Hepatocyte (in vitro differentiated cells): ENCODE measurements at places on chromosomes 2 and 18. TPM values are rescaled to one million over a fixed set of nuclear protein-coding genes. Genes with fewer than 3 reads are reported as not detected.

The ALK gene
- 0.20 and 0.27 TPM in 2 replicates for total RNA-seq

DNA sequence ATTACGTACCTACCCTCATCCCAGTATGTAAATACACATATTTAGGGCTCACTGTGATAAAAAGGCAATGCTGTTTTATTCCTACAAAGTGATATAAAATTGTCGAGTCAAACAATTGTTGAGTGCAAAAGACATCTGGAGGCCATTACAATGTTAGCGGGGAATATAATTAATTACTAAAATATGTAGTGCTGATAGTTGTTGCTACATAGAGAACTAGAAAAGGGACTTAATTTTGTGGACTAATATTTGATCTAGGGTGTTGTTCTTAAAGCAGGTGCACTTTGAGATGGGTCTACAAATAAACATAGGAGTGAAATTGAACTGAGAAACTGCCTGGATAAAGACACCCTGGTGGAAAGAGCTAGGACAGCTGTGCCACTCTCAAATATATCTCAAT is 300.1 kb downstream of the NOL4 start:
- no peaks in the 10 kb centered on the region for H3K4me1 ChIP-seq
- H3K36me3 ChIP-seq, result no peaks in the 10 kb centered on the region
- H3K27ac ChIP-seq, result no peak overlapping the region
- no peak for DNase-seq
- H3K4me3 ChIP-seq, result no peak overlapping the region

The GPR45 gene
- not detected in 2 replicates for total RNA-seq

DNA sequence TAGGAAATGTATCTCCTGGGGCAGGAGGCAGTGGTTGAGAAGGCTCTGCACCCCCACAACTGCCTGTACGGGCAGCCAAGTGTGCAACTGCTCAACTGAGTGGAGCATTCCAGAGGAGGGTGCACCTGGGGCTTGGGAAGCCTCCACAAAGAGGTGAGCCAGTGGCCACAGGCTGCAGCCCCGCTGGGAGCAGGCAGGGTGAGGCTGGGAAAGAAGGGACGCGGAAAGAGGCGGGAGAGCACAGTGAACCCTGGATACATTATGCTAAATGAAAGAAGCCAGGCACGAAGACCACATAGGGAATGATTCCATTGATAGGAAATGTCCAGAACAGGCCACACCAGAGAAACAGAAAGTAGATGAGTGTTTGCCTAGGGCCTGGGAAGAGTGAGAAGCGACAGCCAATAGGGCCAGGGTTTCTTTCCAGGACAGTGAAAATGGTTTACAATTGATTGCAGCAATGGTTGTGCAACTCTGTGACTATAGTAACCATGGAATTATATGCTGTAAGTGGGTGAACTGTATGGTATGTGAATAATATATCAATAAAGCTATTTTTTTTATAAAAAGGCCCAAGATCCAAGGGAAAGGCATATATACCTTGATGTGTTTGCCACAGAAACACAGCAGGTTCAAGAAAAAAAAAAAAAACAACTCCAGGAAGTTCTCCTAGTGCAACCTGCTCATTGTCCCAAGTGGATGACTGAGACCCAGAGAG is 82.4 kb downstream of the DDX1 start:
- DNase-seq, result peak; percentile 50
- peaks cover 17% of the 10 kb centered on the region for H3K4me1 ChIP-seq
- H3K4me3 ChIP-seq, result no peak overlapping the region
- no peaks in the 10 kb centered on the region for H3K27me3 ChIP-seq

The NEU2 gene
- total RNA-seq, result not detected in 2 replicates

The FTCDNL1 gene
- total RNA-seq, result 1.4 and 2.2 TPM in 2 replicates

- no peak overlapping the region for H3K27ac ChIP-seq
- DNase-seq, result no peak
- no peak overlapping the region for H3K4me3 ChIP-seq
- peaks cover 14% of the 10 kb centered on the region for H3K27me3 ChIP-seq
- no peaks in the 10 kb centered on the region for H3K36me3 ChIP-seq
Observed at GRCh38 chr2:219421323-219421722, 3.1 kb downstream of the DES start.

The ADD2 gene
- total RNA-seq, result 1.2 and 2.4 TPM in 2 replicates

GRCh38 chr18:388200-388599 is 112.3 kb downstream of the COLEC12 start:
- H3K4me1 ChIP-seq, result peaks cover under 1% of the 10 kb centered on the region
- no peak overlapping the region for H3K27ac ChIP-seq
- no peak overlapping the region for H3K4me3 ChIP-seq

DNA sequence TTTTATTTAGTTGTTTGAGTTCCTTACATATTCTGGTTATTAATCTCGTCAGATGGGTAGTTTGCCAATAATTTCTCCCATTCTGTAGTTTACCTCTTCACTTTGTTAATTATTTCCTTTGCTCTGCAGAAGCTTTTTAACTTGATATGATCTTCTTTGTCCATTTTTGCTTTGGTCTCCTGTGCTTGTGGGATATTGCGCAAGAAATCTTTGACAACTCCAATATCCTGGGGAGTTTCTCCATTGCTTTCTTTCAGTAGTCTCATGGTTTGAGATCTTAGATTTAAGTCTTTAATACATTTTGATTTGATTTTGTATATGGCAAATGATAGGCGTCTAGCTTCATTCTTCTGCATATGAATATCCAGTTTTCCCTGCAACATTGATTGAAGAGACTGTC is 389.2 kb downstream of the LRP1B start:
- no peak overlapping the region for H3K27ac ChIP-seq
- DNase-seq, result no peak
- H3K4me1 ChIP-seq, result no peaks in the 10 kb centered on the region
- no peak overlapping the region for H3K4me3 ChIP-seq
